COR-L47 (cell line): ENCODE measurements at places on chromosomes 3 and 15.

DNA sequence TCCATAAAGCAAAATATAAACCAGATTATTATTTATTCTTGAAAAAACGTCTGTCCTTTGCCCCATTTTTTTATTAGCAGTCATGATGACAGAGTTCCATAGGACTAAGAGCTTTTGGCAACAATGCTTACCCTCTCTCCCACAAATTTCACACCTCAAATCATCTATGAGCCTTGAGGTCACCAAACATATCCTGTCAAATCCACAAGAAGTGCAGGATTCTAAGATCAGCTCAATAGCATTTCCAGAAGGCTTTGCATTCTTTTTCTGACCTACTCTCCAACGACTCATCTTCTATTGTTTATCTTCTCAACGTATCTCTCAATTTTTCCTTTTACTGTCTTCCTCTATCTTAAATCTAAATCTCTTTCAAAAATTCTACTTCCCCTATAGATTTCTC is 619.1 kb upstream of the BCHE start:
- DNase-seq: no peak

DNA sequence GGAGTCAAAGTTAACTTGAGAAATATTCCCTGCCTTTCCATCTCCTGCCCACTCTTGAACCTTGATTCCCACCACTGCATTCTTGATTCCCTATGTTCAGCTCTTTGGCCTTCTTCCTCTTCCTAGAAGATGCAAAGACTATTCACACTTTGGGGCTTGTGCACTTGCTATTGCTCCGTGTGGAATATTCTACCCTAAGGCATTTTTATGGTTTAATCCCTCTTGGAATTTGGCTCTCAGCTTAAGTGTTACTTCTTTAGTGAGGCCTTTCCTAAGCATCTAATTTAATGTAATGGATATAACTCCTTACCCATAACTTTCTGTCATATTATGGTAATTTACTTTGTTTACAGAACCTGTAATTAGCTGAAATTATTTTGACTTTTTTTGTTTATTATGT is 318.9 kb upstream of the COL8A1 start:
- DNase-seq: no peak

DNA sequence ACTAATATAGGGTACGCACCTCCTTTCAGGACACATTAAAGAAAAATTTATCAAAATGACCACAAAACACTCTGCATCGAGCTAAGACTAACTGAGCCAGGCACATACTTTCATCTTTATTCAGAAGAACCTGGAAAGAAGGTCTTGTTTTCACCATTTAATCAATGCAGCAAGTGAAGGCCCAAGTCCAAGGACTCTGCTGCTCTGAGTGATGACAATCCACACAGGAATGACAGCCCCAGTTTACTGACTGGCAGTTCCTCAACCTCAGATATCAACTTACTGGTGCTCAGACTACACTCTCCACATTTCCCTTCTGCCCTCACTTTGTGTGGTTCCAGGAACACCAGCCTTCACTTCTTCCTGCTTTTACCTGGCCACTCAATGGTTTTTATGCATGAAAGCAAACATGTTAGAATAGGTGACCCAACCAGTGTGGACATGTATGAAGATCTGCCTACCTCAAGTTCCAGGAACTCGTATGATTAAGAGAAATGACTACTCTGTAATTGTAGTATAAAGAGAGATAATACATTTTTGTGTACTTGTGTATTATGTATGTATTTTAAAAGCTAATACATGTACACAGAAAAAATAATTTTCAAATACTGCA is 29.1 kb upstream of the RASA2 start:
- no peak for DNase-seq

DNA sequence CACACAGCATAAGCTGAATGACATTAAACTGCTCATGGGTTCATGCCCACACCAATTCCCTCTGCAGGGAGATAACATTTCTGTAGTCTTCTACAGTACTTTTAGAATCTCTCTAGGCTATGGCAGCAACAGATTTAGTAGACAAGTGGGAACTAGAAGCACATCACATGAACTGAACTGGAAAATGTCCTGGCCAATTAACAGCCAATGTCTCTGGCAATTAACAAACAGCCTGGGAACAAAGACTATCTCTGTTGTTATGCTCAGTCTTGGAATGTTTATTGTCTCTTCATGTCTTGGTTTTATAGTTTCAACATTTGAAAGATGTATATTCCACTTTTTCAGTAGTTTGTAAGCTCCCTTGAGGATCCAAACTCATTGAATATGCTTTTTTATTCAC is 523.2 kb upstream of the NAALADL2 start:
- DNase-seq: no peak

DNA sequence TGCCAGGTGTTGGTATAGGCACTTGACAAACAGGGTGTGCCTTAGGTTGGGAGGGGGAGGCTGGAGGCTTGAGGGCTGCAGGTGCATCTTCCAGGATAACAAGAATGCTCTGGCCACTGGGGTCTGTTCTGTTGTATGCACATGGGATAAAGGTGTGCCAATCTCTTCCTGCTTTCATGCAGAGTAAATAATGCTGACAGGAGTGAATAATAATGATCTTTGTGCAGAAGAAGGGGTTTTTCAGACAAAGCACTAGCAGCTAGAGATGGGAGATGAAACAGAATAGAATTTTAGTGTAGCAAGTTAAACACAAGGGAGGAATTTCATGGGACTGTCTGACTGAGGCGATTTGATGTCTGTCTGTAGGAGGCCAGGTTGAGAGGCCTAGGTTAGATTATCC is 1.9 kb upstream of the ROPN1 start:
- peak; percentile 91 for DNase-seq

- no peak for DNase-seq
Observed at GRCh38 chr15:55195996-55196395, 745 bp downstream of the RSL24D1 start.

DNA sequence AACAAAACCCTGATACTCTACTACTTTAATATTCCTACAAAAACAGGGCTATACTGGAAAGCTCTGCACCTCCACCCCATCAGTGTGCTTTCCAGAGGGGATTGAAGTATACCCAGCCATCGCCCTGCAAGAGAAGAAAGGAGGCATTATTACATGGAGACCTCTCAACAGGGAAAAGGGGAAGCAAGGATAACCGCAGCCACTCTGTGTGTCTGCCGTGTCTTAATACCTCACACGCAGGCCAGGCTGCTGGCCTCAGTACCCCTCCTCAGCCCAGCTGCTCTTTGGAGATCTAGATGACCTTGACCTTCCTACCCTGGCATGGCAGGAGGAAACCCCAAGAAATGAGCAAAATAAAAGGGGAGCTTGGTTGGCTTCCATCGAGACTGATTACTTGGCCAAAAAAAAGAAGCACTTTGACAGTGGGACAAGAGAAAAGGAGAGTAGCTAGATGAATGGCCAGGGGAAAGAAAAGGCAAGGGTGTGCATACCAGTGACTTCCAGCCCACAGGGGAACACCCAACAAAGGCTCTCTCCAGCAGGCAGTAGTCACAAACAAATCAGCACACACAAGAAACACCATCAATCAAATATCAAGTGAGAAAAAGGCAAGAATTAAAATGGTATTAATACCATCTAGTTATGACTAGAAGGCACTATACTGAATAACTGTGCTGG is 129.4 kb downstream of the STT3B start:
- DNase-seq: no peak

GRCh38 chr15:71752604-71753289 is 57.6 kb upstream of the NR2E3 start:
- peak; percentile 37 for DNase-seq

- no peak for DNase-seq
Observed at GRCh38 chr3:4751502-4752101, 227.6 kb upstream of the BHLHE40 start.

GRCh38 chr15:78668987-78669386 is 28.0 kb upstream of the CHRNB4 start:
- DNase-seq: no peak

- no peak for DNase-seq
Observed at GRCh38 chr3:36615861-36616260, 148.5 kb downstream of the DCLK3 start.

- peak; percentile 71 for DNase-seq
Observed at GRCh38 chr3:172869368-172869771, 118.8 kb downstream of the ECT2 start.

DNA sequence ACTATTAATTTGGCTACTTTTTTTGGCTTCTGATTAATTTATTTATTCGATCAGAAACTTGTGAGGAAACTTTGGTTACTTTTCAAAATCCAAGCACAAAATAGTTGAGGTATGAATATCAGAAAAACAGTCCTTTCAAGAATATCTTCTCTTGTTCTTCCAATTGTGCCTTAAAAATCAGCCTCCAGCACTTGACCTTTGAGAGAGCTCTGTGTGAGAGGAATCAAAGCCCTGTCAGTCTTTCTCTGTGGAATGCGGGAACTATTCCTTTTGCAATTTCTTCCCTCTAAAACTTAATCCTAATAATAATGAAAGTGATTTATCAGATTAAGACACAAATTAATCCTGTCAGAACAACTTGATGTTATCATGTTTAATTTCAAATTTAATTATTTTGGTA is 185.9 kb downstream of the ABHD5 start:
- no peak for DNase-seq

GRCh38 chr15:78002996-78003395 is 74.5 kb downstream of the TBC1D2B start:
- no peak for DNase-seq

- no peak for DNase-seq
Observed at GRCh38 chr15:76501011-76501410, 164.4 kb downstream of the ISL2 start.

DNA sequence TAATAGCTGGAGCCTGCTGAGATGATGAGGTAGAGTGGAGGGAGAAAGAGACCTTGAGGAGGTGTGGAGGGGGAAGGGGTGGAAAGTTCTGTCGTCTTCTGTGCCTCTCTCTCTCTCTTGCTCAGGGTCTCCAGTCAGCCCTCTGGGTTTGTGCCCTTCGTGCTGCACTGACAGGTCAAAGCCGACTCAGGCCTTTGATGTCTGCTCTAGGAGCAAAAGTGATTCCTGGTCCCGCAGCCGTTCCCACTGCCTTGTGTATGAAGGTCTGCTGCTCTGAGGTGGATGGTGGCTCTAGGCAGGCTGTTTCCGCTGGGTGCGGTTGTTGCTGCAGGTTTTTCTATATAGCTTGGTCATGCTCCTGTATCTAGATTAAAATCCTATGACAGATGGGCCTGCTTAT is 89.4 kb downstream of the IGF1R start:
- DNase-seq: no peak
